GM18507 (cell line): ENCODE measurements at places on chromosomes 11 and 22.

GRCh38 chr11:40877256-40877655 is 582.2 kb downstream of the LRRC4C start:
- DNase-seq, result no peak

GRCh38 chr11:57662893-57663292 is 5.0 kb upstream of the ZDHHC5 start:
- DNase-seq, result no peak

DNA sequence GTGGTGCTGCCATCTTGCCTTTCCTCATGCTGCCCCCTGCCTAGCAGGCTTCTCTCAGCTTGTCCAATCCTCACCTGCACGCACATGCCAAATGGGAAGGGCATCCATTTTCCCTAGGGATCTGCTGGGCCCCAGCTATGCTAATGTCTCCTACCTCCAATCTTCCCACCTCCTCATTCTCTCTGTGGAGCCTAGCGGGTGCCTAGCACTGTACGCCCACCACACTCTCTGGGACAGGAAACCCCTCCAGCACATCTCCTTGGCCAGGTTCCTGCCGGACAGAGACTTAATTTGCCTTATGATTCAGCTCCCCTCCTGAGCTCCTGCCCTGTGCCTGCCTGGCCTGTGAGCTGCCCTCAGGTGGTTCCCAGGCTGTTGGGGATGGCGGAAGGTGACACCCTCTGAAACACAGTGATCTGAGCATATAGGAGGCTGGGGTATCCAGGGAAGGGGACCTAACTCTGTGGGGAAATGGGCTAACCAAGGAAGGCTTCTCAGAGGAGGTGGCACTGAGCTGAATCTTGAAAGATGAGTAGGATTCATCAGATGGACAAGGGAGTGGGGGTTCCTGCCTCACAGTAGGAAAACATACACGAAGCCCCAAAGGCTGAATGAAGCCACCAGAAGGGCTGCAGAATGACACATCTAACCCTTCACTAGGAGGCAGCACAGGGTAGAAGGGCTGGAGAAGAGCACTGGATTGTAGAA is 79.2 kb upstream of the WNT11 start:
- no peak for DNase-seq

GRCh38 chr11:62931499-62932278 is 10.5 kb upstream of the CHRM1 start:
- DNase-seq, result no peak

GRCh38 chr11:76610871-76611475 is 59.6 kb downstream of the LRRC32 start:
- DNase-seq, result no peak

DNA sequence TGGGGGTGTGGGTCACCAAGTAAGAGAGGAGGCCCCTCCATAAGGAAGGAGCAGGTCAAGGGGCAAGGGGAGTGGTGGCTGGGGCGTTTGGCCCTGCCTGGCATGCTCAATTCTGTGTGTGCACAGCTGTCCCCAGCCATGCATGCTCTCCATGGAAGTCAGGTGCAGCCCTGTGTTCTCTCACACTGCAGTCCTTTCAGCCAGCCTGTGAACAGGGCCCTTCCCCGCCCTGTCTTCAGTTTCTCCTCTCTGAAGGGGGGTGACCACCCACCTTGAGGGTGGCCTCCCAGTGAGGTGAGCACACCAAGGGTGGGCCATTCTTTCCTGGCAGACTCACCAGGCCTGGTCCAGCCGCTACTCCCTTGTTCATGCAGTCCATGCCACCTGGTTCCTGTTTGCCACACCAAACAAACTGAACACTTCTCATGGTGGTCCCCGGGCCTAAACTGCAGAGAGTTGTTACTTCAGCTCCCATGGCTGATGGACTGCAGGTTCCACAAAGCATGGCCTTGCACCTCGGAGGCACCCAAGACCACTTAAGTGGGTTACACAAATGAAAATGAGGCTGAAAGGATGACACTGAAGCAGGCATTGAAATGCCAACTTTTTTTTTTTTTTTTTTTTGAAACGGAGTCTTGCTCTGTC is 1.7 kb upstream of the CHCHD10 start:
- DNase-seq, result no peak

DNA sequence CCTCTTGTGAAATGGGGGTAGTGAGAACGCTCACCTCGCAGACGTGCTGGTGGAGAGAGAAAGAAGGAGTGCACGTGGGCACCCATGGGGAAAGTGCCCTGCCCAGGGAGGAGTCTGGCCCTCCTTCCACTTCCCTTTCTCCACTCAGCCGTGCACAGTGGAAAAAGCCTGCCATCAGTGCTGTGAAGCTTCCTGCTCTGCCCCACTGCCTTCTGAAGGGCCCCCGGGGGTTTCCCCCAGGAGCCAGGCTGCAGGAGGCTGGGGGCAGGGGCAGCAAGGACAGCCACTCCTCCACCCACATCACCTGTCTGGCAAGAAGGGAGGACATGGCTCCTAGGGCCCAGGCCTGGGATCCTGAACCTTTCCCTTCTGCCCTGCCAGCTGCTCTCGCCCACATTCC is 7.6 kb downstream of the TP53I11 start:
- DNase-seq, result no peak

GRCh38 chr22:21076912-21077625 is 31.3 kb downstream of the LRRC74B start:
- no peak for DNase-seq

DNA sequence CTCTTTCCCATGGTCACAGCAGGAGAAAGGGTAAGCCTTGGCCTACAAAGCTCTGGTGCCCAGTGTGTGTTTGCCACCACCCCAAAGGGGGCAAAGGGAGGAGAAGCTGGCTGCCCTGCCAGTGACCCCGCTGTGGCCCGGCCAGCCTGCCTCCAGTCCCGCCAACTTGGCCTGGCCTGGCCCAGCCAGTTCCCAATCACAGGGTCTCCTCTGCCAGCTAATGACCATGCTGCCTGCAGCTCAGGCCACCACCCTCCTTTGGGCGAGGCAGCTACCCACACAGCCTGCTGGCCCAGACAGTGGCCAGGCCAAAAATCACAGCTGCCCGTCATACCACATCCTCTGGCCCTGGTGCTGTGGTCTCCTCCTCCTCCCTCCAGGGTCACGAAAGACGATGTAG is 5.1 kb downstream of the GDPD5 start:
- DNase-seq, result no peak

DNA sequence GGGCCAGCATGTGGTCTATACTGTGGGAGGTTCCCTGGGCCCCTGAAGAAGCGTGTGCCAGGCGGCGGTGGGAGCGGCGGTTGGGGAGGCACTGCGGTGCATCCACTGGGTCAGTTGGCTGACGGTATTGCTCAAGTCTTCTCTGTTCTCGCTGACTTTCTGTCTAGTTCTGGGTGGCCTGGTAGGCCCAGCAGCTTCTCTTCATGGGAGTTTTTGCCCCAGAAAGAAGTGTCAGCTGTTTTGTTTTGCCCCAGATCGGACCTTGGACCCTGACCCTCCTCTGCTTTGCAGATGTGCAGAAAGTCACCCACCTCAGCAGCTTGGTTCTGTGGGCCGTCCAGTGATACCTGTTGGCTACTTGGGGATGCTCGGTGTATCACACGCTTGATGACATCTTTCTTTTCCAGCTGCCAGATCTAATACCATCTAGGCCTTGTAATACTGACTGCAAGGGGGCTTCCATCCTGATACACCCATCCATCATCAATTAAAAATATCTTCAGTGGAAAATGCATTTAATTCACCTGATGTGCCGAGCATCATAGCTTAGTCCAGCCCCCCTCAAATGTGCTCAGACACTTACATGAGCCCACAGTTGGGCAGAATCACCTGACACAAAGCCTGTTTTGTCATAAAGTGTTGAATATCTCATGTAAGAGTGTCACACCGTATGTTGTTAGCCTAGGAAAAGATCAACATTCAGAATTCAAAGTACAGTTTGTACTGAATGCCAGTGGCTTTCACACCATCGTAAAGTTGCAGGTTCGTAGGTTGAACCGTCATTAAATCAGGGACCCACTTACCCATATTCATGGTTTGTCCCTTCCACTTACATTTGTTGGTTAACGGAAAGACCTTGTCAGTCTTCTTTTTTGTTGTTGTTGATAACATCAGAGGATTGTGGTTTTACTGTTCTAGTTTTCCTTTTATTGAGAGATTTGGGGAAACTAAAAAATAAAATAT is 13.9 kb downstream of the ZBED4 start:
- DNase-seq, result no peak

GRCh38 chr22:21861264-21861848 is 6.1 kb downstream of the MAPK1 start:
- no peak for DNase-seq

DNA sequence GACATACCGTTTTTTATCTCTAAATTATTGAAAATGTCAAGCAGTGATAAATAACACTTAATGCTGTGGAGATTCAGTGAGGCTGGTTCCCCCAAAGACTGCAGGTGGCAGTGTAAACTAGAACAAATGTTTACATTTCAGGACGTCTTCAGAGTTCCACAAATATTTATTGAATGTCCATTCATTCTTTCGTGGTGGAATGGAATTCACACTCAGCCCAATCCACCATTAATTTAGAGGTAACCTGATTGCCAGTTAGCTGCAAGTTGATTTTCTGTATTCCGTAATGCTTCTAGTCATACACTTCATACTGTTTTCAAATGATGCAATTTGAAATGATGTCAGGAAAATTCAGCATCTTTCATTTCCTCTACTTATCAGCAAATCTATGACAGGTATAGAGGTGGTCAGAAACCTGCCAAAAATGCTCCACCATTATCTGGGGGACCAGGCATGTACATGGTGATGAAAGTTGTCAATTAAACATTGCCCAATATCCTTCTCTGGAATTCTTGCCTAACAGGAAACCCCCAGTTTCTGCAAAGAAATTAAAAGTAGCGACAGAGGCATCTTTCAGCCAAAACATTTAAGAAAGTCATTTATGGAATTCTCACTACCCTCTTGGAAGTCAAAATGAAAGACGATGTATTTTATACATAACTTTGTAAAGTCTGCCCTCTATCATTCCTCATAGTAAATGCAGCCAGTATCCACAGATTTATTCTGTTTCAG is 94.3 kb upstream of the BMAL1 start:
- DNase-seq, result no peak

DNA sequence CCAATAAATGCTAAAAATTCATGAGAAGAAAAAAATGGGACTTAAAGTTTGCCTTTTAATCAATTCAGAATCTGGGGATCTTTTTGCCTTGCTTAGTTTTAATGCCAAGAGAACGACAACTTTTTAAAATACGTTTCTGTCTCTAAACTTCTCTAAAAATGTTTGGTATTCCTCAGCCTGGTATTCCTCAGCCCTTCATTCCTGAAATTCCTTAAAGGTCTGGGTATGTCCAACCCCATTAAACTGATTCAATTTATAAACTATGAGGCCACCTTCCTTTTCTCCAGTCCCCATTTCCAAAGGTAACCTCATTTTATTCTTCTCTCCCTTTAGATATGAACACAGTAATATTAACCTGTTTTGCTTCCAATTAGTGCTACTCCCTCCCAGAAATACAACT is 16.6 kb downstream of the POLA2 start:
- no peak for DNase-seq

GRCh38 chr11:86443415-86443814 is 68.7 kb downstream of the CCDC81 start:
- no peak for DNase-seq

- no peak for DNase-seq
Measured at GRCh38 chr22:48651036-48651890, 1176.4 kb downstream of the BRD1 start.

- no peak for DNase-seq
Measured at GRCh38 chr11:101553891-101554292, 29.9 kb downstream of the TRPC6 start.

DNA sequence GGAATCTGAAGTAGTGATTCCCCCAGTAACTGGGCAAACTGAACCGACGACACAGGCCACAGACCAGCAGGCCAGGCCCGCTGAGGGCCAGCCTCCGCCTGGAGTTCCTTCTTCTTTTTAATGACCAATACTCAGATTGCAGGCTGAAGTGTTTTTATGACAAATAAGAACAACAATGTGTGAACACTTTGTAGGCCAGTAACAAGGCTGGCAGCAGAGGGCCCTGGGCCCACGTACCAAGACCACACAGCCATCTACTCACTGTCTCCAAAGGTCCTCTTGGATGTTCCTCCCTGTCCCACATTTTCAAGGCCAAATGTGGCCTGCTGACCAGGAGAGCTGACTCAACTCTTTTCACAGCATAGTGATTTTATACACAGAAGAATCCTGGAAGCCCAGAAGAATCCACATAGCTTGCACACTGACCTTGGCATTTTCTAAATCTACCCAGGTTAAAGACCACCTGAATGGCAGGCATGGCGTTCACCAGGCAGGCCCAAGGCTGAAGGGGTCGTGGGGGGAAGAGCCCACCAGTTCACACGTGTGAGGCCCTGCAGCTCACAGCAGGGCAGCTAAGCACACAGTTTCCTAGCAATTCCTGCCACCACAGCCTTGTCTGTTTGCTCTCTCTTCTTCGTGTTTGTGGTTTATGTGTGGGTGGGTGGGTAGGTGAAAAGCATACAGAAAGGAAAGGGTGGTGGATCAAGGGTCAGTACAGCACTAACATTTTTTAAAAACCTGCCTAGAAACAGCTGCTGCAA is 13.3 kb downstream of the SMCO4 start:
- DNase-seq, result no peak

DNA sequence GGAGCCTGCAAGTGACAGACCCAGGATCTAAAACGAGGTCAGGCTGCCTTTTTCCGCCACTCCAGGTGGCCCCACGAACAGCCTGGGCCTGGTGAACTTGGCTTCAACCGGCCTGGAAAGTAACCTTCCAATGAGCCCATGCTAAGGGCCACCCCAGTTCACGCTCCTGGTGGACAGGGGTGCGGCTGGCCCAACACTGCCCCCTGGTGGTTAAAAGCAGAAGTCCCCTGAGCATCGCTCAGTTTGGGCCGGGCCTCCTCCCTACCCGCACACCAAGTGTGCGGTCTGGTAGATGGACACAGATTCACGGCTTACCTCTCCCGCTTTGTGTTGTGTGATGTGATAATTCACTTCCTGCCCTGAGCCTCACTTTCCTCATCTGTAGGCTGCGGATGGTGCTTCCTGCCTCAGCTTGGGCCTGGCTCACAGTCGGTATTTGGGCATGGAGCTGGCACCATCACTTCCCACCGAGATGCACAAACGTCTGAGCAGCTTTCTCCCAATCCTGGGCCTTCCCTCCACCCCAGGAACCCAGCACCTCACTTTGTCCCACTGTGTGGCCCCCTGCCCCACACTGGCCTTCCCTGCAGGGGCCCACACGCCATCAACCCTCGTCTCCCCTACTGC is 13.7 kb upstream of the SEC14L3 start:
- DNase-seq, result peak; percentile 84

- DNase-seq, result no peak
Measured at GRCh38 chr22:24120044-24120443, 61.2 kb upstream of the SUSD2 start.

- DNase-seq, result no peak
Measured at GRCh38 chr11:70621241-70621640, 222.9 kb downstream of the CTTN start.

- DNase-seq, result no peak
Measured at GRCh38 chr11:96021901-96022650, 98.2 kb upstream of the MTMR2 start.

- DNase-seq, result no peak
Measured at GRCh38 chr11:121550247-121551030, 97.7 kb upstream of the SORL1-AS1 start.

DNA sequence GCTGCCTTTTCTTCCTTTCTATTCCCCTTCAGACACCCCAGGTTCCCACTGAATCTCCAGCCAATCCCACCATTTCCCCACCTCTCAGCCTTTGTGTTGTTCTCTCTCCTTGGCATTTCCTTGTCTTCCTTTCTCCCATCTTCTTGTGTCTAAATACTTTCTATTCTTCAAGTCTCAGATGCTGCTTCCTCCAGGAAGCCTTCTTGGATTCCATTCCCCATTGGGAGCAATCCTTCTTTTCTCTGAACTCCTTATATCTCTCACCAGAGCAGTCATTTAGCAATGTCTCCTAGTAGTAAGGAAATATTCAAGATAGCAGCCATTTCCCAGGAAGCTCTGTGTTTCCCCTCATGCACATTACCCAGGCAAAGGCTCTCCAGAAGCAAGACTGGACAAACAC is 15.4 kb downstream of the YPEL4 start:
- DNase-seq, result no peak
